ENCODE measurements at places on chromosomes 5 and 9.

DNA sequence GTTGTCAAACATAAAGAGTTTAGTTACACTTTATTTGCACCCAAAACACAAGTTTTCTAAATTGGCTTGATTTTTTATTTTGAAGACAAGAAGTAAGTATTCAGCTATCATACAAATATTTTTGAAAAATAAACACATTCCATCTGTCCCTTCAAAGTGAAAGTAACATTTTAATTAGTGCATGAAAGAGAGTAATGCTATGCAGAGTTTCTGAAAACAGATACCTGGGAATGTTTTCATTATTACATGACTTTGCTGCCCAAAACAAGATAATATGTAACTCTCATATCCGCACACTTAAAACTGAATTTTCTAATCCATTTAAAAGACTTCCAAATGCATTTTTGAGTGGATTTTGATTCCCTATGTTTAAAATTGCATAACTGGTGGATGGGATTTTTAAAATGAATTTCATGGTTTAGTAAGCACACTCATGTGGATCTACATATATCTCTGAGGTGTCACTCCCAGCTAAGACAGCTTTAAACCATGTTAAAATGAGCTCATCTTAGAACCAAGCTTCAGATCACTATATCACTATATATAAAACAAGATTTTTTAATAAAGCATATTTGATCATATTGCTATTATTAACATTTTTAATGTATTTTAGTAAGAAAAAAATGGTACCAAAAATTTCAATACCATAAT, 127.5 kb downstream of the ATPSCKMT start:
- DNase-seq, result no peak

GRCh38 chr5:78102500-78102899, 192.0 kb downstream of the AP3B1 start:
- no peak for DNase-seq

DNA sequence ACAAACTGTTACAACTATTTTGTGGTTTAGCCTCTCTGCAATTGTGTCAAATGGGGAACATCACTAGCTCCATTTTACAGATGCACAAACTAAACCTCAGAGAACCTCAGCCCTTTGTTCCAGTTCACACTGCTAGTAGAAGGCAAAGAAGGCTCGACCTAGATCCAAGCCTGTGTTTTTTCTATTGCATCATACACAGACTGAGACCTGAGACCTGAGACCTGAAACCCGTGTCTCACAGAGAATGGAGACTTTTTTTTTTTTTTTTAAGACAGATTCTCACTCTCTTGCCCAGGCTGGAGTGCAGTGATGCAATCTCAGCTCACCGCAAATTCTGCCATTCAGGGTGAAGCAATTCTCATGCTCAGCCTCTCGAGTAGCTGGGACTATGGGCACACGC, 120.8 kb downstream of the GALNT10 start:
- no peak for DNase-seq

DNA sequence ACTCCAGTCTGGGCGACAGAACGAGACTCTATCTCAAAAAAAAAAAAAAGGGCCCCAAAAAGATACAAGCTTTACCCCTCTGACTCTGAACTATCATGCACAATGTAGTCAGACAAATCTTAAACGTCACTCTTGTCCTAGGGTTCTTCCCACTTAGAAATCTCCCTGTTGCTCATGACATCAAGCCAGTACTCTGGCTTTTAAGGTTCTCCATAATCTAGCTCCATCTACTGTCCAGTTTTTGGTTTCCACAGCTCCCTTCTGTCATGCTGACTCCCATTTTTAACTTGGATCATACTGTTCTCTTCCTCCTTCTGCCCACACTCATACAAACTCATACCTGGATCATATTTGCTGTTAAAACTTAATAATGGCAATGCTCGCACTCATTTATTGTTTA, 156.7 kb upstream of the TLX3 start:
- DNase-seq, result no peak

DNA sequence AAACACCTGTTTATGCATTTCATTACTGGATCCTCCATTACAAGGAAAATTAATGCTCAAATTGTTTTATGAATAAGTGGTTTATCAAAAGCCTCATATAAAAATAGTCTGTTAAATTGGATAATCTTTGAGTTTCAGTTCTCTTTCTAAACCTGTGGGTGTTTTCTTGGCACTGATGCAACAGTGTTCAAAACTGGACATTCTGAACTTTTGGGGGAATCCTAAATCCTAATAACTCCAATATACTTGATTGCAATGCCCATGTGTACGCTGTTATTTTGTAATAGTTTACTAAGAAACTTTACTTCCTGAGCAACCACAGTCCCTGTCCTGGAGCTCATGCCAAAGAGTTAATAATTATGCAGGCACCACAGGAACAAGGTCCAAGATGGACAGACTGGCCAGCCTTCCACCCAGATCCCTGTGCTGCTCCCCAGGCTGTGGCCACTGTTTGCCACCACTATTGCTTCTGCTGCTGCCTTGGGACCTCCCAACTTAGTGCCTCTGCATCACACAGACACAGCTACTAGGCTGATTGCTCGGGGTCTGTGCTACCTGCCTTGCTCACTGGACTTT, 14.0 kb downstream of the IRGM start:
- no peak for DNase-seq

GRCh38 chr9:102609461-102609860, 385.7 kb upstream of the CYLC2 start:
- DNase-seq, result no peak

DNA sequence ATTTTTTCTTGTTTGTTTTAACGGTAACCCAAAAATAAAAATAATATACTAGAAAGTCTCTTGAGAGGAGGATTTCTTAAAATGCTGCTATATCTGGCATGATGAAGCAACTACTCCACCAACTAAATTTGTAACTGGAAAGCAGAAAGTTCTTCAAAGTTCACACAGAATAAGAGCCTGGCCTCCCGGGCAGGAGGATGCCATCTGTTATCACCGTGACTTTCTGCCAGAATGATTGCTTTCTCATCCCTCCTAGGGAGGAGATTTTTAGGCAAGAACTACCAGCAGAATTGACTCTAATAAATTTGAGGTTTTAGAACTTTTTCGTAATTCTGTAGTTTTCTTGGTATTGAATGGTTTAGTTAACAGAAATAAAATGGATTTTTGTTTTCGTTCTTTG, 464.6 kb upstream of the ACTBL2 start:
- no peak for DNase-seq

DNA sequence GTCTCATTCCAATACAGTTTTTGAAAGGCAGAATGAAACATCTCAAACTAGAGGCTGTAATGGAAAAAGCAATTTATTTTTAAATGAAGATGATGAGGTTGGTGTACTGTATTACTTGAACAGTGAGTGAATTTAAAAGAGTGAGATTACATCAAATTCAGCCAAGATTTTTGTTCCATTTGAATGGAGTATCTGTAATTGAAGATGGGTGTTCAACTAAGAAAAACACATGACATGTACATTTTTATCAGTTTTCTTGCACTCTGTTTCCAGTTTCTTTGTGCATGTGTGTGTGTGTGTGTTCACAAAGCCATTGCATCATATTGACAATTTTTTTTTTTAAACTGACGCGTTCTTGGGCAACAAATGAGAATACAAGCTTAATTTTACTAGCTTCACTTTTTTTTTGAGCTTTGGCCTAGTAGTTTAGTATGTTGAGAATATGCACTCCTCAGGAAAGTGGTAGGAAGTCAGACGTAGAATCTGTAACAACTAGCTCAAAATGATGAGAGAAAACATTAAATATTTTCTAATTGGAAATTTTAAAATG, 243.5 kb downstream of the MAST4 start:
- no peak for DNase-seq

- DNase-seq, result no peak
These were observed 15.2 kb downstream of the EXD3 start for GRCh38 chr9:137407590-137408300.

DNA sequence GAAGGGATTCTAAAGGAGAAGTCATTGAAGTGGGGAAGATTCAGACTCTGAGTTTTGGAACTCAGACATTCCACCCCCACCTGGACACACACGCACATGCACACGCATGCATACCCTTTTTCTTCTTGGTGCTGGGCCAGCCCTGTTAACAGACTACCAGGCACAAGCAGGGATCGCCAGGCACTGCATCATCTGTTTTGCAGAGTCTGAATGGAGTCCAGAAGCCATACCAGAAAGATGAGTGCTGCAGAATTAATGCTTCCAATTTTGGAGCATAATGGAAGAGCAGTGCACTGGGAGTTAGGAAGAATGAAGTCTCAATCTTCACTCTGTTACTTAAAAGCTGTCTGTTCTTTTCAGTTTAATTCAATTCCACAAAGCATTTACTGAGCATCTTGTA, 95.5 kb downstream of the PDE8B start:
- DNase-seq, result peak; percentile 46

GRCh38 chr5:129858131-129858675, 46.1 kb upstream of the CHSY3 start:
- DNase-seq, result no peak

DNA sequence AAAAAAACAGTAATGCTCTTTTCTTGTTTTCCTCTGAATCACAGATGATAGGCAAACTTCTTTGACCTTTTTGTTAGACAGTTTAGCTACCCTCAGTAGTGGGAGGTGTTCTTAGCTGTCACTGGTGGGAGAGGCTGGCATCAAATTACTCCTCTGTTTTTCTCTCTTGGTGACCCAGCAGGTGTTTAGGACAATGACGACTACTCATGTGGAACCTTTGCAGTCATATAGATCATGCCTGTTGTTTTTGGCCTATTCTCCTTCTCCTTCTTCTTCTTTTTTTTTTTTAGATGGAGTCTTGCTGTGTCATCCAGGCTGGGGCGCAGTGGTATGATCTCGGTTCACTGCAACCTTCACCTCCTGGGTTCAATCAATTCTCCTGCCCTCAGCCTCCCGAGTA, 15.4 kb upstream of the NPR2 start:
- no peak for DNase-seq

GRCh38 chr9:81562231-81563019, 126.9 kb downstream of the TLE1 start:
- DNase-seq, result no peak
